ENCODE measurements at places on chromosomes 2 and 18.

DNA sequence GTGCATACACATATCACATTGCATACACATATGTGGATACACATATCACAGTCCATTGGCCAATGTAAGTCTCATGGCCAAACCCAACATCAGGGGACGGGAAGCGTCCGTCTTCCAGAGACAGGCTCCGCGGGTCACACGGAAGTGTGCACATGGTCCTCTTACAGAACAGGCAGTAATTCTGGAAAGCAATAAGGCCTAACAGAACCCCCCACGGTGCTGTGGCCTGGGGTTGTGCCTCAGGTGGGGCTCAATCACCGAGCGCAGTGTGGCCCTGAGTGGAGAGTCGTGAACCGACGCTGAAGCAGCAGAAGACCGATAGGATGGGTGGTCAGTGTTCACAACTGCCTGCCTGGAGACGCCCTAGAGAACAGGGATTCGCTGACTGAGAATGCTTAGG lies 857.3 kb downstream of the GALR1 start:
- DNase-seq = no peak

GRCh38 chr2:137964066-137964858 lies at the start of gene HNMT:
Gene HNMT (plus strand): TSS chr2:137964473. CDS start chr2:137964492, 19 bp downstream.
- no peak for DNase-seq

DNA sequence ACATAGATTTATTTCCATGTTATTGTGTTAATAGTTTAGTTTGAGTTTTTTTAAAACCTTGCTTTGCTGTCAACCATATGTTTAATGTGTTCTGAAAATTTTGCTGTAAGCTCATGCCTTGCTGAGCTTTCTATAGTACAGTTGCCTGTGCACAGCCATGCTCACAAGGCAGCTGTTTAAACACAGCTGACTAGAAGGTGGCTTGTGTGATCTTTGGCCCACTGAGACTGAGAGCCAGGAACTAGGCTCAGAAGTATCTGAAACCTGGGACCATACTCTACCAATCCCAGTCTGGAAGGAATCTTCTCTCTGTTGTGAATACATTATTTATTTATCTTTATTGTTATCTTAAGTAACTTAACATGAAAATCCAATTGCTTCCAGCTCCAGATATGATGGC lies 350.5 kb downstream of the KIAA1328 start:
- DNase-seq = no peak

DNA sequence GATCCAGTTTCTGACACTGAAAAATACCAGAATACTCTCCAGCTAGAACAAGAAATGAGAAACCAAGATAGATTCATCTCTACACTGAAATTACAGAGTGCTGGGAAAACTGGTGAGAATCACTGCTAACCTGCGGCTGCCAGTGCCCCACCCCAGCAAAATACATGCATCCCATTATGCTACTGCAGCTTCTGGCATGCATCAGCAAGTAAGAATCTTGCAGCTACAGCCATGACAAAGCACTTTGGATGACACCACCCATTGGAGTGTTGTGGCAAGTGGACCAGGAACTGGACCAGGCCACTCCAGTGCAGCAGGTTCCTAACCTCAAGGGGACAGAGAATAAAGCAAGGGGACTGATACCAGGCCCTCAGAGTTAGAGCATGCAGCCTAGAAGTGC lies 378.8 kb upstream of the ETAA1 start:
- no peak for DNase-seq

- no peak for DNase-seq
Measured at GRCh38 chr2:240799033-240799820, 20.8 kb downstream of the KIF1A start.

DNA sequence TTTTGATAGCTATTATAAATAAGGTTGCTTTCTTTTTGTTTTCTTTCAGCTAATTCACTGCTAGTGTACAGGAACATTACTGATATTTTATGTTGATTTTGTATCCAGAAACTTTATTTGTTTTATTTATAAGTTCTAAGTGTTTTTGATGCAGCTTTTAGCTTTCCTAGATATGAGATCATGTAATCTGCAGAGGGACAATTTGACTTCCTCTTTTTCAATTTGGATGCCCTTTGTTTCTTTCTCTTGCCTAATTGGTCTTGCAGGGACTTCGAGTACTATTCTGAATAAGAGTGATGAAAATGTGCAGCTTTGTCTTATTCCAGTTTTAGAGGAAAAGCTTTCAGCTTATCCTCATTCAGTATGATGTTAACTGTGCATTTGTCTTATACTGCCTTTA lies 643.4 kb upstream of the CDH2 start:
- no peak for DNase-seq

GRCh38 chr2:88180605-88181240 lies 10.6 kb downstream of the THNSL2 start:
- no peak for DNase-seq

GRCh38 chr2:102606353-102606752 lies 13.0 kb upstream of the SLC9A2 start:
- DNase-seq = no peak
